ENCODE measurements at places on chromosomes 4 and X.

- no peak for DNase-seq
These were observed 137.0 kb downstream of the SH3BGRL start for GRCh38 chrX:81338924-81339323.

DNA sequence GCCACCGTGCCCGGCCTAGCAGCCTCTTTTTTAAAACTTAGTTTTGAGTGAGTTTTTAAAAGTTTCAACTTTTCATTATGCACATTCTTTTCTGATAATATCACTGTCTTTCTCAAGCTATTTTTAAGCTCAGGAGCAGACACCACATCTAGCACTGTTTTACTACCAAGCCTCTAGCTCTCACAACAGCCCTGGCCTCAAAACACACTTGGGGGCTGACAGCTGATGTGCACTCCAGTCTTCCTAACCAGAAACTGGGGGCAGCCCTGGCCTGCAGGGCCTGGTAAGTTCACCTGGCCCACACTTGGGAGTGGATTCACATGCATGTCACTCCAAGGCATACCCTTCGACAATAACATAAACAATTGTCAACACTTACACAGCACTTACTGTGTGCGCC, 34.0 kb downstream of the CENPU start:
- DNase-seq: no peak

DNA sequence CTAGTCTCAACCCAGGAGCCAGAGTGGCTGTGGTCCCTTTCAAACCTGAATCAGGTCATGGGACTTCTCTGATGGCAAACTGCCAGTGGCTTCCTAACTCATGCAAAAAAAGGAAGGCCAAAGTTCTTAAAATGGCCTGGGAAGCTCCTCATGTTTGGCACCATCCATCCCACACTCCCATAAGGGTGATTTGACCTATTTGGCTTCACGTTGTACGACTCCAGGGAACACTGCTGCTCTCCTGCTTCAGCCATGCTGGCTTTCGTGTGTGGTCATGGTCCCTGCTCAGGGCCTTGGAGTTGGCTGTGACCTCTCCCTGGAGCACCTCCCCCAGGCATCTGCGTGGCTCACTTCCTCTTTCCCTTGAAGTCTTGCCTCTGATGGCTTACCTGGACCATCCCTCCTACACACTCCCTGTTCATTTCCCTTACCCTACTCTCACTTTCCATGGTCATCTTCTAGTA, 12.8 kb upstream of the TMSB4X start:
- no peak for DNase-seq

DNA sequence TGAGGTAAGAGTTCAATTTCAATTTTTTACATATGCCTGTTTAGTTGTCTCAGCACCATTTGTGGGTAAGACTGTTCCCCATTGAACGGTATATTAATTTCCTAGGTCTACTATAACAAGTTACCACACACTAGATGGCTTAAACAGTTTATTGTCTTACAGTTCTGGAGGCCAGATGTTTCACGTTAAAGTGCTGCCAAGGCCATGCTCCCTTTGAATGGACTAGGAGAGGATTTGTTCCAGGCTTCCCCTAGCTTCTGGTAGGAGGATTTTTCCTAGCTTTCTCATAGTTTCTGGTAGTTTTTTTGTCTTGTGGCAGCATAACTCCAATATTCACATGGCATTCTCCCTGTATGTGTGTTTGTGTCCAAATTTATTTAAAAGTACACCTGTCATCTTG, 149.3 kb upstream of the CYSLTR1 start:
- no peak for DNase-seq

DNA sequence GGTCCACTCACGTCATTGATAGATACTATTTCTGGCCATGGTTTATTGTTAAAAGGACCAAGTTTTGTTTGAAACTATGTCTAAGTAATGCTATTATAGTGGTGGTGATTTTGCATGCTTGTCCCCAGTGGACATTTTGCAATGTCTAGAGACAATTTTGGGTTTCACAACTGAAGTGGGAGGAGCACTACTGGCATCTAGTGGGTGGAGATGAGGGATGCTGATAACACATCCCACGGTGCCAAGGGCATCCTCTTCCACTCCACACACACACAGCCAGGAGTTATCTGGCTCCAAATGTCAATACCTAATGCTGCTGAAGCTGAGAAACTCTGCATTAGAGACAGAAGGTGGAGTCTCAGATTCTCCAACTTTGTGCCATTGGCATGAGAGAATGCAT, 131.2 kb downstream of the FRMPD4 start:
- DNase-seq: no peak

DNA sequence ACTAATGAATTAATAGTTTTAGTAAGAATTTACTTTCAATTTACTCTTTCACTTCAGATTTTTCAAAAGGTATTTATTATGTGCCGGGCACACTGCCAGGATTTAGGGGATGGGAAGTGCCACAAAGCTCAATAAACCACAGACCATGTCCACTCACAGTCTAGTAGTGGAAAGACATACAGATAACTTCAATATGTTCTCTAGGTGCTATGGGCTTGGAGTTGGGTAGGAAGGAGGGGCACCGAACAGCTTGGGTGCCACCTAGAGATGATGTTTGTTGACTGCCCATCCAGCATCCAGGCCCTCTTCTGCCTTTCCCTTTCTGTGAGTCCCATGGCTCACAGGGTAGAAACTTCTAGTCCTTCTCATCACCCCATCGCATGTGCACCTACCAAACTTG, 17.8 kb downstream of the MFAP3L start:
- no peak for DNase-seq

GRCh38 chr4:99408346-99408745, 26.8 kb downstream of the ADH7 start:
- no peak for DNase-seq

DNA sequence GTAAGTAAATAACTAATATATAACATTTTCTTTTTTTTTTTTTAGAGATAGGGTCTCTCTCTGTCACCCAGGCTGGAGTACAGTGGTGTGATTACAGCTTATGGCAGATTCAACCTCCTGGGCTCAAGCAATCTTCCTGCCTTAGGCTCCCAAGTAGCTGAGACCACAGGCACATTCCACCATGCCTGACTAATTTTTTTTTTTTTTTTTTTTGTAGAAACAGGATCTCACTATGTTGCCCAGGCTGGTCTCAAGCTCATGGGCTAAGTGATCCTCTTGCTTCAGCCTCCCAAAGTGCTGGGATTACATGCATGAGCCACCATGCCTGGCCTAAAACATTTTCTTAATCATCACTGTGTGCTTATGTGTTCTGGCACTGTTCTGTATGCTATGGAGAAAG, 32.8 kb downstream of the MGARP start:
- DNase-seq: no peak

GRCh38 chrX:104187931-104188330, 21.7 kb downstream of the FAM199X start:
- DNase-seq: no peak

DNA sequence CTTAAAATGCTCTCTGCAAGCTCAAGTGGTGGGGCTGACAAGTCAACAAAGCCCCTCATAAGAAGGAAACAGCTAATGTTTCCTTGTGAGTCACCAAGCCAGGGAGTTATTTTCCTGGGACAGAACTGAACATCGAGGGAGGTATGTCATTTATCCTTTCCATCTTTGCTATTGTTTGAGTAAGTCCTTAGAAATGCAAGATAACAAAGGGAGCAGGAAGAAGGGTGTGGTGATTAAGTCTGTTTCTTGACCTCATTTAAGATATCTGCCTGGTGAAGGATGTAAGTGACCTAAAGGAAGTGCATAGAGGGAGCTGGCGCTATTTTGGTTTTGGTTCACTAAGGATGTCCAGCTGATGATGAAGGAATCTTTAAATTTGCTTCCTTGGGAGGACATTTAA, 39.9 kb downstream of the ATG4A start:
- DNase-seq: no peak

GRCh38 chrX:136130931-136131833, 16.2 kb upstream of the FHL1 start:
- DNase-seq: no peak

GRCh38 chr4:177687117-177687516, 244.9 kb upstream of the AGA start:
- no peak for DNase-seq

GRCh38 chr4:143374771-143375170, 38.1 kb downstream of the GAB1 start:
- no peak for DNase-seq

GRCh38 chrX:102546828-102547493, 30.4 kb upstream of the TMSB15A start:
- DNase-seq: no peak

DNA sequence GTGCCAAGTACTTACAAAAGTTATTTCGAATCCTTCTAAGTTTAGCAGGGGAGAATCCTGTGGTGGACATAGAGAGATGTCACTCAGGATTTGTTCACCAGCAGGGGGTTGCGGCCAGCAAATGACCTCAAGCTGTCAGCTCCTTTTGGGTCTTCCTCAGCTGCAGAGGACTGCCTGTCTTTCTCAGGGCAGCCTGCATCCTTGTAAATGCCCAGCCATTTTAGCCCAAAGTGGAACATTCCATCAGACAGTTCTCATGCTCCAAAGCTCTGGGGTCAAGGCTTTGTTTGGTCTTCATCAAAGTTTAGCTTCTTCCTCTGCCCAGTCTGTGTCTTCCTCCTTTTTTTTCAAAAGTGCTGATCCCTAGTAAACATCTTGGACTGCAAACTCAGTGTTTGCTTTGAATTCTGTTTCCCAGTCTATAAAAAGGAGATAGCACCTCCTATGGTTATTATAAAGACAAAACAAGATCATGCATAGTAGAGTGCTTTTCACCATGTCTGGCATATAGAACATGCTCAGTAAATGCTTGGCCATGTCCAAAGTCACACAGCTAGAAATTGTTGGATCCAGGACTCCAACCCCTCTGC, 156.4 kb upstream of the GATB start:
- DNase-seq: no peak

DNA sequence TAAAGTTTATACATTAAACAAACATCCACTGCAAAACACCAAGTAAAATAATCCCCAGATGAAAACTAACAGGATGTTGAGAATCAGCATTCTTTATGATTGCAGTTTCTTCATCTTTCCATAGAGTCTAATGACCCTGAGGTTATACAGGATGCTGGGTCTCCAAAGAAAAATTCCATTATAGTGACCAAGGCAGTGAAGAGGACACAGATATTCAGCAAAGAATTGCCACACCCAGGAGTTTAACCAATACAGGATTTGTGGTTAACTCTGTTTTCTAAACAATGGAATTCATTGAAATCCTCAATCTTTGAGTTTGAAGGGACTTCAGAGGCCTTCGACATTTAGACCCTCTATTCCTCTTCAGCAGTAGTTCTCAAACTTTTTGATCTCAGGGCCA, 76.2 kb upstream of the ESX1 start:
- no peak for DNase-seq

DNA sequence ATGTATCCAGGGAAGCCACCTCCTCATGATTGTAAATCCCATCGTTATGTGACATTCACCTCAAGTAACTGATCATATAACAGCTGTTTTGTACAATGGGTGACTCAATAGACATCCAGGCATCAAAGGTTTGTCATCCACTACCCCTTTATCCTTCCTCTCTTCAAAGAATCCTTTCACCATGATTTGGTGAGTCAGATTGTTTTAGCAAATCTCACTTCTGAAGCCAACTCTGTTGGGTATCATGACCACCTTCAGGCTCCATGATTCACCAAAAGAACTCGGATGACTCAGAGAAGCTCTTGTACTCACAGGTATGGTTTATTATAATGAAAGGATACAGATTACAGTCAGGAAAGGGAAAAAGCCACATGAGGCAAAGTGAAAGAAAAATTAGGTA, 132.1 kb downstream of the PWWP3B start:
- DNase-seq: no peak

GRCh38 chrX:29297171-29297800, 710.0 kb downstream of the IL1RAPL1 start:
- no peak for DNase-seq

DNA sequence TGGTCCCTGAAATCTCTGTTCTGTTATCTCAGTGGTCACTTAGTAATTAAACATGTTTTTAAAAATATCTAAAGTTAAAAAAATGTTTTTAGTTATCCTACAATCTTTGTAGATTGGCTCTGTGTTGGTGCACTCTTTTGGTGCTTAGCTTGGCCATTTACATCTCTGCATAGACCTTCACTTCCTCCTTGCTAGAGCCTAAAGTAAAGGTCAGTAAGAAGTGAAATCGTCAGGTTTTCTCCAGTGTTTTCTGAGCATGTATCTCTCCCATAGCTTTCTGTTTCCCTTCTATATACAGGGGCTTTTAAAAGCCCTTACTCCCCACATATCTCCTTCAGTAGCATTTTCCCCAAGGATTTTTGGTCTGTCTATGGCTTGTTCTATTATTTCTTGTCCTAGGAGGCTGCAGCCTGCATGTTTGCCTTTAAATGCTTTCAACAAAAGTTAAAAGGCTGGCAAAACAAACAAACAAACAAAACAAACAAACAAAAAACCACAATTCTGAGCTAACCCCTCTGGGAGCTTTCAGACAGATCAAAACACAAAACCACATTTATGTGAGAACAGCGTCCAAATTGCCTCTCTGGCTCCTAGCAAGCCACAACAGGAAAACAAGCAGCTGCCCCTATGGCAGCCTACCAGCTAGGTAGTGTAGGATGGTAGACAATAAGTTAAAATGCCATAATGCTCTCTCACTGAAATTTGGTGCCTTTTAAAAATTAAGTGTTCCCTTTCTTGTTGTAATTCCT, 27.3 kb upstream of the GPRASP2 start:
- no peak for DNase-seq

GRCh38 chrX:40111868-40112267, 14.1 kb upstream of the BCOR start:
- DNase-seq: no peak

DNA sequence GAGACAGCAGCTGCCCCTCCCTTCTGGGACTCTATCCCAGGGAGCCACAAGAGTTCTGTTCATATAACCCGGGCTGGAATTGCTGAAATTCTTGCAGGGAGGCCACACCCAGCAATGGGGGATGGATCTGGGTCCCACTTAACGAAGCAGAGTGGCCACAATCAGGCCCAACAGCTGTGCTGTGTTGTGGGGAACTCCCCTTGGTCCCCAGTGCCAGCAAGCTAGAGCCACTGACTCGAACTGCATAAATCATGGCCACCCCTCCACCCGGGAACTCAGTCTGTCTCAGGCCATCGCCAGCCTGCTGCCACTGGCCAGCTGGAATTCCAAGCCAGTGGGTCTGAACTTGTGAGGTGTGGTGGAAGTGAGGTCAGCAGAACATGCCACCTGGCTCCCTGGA, 111.1 kb downstream of the KLF8 start:
- no peak for DNase-seq

- DNase-seq: no peak
These were observed 87.8 kb upstream of the BMP2K start for GRCh38 chr4:78688366-78688765.
